ENCODE measurements at places on chromosomes 3 and 15.

DNA sequence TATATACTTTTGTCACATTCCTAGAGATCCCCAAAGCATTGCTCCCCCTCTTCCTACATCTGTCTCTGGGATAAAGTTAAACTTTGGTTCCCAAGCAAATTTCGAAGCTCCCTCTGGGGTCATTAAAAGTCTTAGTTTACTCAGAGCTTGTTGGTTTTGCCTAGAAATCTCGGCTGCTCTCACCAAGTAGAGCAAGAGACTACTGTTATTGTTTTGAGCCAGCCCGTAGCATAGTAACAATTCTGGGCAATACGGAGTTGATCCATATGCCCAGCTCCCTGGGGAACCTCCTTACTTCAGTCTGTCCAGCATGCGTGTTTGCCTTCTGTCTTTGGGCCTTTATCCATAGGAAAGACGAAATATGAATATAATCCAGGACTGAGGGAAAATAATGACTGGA, 10.0 kb upstream of the P3H2 start:
- no peak for DNase-seq

- DNase-seq: no peak
Observed at GRCh38 chr15:45228931-45229330, 23.1 kb upstream of the SLC28A2 start.

DNA sequence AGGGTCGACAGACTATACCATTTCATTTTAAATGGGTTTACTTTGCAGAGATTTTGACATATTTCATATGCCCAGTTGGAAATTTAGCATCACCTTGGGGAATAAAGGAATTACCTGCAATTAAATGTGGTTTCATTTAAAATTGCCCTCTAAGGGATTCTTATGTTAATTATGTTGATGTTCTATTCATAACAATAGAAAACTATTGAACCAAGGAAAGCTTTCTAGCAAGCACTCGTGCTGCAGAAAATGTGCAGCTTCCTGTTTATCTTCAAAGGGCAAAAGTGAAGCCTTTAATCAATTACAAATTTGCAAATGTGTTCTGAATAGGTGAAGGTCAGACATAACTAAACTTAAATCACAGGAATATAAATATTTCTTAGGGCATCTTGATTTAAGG, 352.1 kb downstream of the CHST2 start:
- no peak for DNase-seq

GRCh38 chr3:102478160-102478559, 43.3 kb downstream of the ZPLD1 start:
- DNase-seq: no peak

DNA sequence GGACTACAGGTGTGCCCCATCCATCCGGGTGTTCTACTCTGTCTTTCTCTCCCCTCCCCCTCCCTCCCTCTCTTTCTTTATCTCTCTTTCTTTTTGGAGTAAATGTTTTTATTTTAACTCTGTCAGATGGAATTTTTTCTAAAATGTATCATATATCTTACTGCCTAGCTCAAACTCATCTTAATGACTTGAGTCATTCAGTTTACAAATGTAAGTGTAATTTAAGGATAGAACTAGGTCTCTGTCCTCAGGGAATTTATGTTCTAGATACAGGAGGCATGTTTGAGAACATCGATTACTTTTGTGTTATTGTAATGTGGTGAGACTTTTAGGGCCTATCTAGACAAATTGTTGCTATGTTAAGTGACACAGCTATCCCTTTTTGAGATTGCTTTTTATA, 3.5 kb downstream of the TBC1D23 start:
- no peak for DNase-seq

DNA sequence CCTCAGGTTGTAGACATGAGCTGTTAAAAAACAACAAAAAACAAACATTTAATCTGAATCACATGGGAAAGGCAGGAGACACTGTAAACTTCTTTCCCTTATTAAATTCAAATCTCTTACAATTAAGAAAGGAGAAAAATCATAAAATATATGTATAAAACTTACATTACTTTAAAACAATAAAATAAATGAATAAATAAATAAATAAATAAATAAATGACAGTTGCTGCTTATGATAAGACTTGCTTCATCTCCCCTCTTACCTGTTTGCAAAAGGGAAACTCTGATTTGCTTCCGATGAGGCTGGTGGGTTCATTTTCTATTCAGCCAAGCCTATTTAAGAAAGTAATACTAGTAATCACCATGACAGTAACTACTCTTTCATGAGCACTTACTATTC, 353.4 kb upstream of the TBL1XR1 start:
- DNase-seq: no peak

GRCh38 chr3:106593381-106593780, 724.6 kb upstream of the CBLB start:
- no peak for DNase-seq

GRCh38 chr3:160784853-160785252, 28.8 kb downstream of the PPM1L start:
- DNase-seq: peak; percentile 41

GRCh38 chr3:129358177-129358771, 70.2 kb downstream of the EFCAB12 start:
- peak; percentile 12 for DNase-seq

GRCh38 chr3:122612696-122613095, 35.2 kb downstream of the PARP15 start:
- DNase-seq: no peak

GRCh38 chr3:127491909-127492308, 98.6 kb downstream of the TPRA1 start:
- DNase-seq: no peak

GRCh38 chr3:19171794-19172193, 23.5 kb downstream of the KCNH8 start:
- no peak for DNase-seq

GRCh38 chr3:101858464-101859030, 9.2 kb downstream of the NFKBIZ start:
- no peak for DNase-seq

All from epithelial cell of prostate (primary cell).